Stimulated activated CD4-positive, alpha-beta T cell treated with anti-CD3 and anti-CD28 coated beads, Interleukin-2, amount 100 ng/mL, for 4 hours (primary cell): ENCODE measurements at places on chromosomes 7 and 10.
A peak's percentile ranks its signal among the peaks of the same experiment; 100 is the strongest.

- DNase-seq: no peak
Observed at GRCh38 chr10:63910806-63911205, 389.6 kb downstream of the REEP3 start.

DNA sequence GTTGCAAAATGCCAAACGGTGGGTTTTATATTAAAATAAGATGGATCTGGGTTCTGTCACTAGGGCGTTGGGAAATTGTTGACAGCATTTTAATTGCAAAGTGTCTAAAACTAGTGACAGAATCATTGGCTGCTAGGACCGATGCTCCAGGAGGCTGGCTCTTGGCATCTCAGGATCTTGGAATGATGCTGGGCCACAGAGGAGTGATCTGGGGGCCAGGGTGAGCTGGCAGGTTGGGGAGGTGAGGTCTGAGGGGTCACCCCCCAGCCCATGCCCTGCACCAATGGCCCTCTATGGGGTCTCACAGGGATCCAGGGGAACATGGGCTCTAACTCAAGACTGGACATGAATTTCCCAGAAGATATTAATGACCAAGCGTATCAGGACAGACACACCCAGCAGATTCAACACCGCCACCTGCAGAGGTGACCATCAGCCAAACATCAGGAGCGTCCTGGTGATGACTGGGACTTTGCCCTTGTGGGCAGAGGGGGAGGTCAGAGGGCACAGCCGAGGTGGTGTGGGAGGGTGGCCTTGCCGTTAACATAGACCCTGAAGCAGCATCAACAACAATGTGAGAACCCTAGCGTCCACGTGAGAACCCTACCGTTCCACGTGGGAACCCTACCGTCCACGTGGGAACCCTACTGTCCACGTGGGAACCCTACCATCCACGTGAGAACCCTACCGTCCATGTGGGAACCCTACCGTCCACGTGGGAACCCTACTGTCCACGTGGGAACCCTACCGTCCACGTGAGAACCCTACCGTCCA is 89.0 kb upstream of the PPP2R2D start:
- DNase-seq: no peak

DNA sequence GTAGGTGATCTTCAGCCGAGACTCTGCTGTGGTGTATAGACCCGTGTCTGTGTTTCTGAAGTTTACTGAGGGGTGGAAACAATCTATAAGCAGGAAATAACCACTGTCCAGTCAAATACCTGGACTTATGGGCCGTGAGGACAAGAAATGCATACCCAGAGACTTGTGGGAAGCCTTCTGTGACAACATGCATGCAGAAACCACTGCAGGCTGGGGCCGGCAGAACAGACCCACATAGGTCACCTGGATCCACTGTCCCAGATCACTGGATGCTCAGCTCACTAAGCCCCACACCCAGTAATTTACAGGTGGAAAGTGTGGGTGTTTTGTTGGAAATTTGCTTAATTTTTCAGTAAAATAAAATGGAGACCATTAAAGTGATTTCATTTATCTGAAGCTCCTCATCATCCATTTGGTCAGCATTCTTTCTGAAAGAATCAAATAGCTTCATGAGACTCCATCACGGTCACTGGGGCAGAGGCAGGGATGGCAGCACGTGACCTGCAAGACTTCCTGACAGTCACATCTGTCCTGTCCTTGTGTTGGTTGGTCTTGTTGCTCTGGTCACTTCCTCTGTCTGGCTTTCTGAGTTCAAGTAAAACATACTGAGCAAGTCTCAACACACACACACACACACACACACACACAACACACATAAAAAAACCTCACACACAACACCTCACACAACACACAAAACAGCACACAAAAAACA is 108.3 kb downstream of the TNS3 start:
- DNase-seq: no peak

- no peak for DNase-seq
Observed at GRCh38 chr10:101260764-101261481, 31.7 kb upstream of the LBX1 start.

- DNase-seq: peak; percentile 15
Observed at GRCh38 chr10:11795101-11795920, 27.8 kb upstream of the PROSER2 start.

GRCh38 chr10:114933588-114933987 is 4.4 kb upstream of the TRUB1 start:
- DNase-seq: no peak

DNA sequence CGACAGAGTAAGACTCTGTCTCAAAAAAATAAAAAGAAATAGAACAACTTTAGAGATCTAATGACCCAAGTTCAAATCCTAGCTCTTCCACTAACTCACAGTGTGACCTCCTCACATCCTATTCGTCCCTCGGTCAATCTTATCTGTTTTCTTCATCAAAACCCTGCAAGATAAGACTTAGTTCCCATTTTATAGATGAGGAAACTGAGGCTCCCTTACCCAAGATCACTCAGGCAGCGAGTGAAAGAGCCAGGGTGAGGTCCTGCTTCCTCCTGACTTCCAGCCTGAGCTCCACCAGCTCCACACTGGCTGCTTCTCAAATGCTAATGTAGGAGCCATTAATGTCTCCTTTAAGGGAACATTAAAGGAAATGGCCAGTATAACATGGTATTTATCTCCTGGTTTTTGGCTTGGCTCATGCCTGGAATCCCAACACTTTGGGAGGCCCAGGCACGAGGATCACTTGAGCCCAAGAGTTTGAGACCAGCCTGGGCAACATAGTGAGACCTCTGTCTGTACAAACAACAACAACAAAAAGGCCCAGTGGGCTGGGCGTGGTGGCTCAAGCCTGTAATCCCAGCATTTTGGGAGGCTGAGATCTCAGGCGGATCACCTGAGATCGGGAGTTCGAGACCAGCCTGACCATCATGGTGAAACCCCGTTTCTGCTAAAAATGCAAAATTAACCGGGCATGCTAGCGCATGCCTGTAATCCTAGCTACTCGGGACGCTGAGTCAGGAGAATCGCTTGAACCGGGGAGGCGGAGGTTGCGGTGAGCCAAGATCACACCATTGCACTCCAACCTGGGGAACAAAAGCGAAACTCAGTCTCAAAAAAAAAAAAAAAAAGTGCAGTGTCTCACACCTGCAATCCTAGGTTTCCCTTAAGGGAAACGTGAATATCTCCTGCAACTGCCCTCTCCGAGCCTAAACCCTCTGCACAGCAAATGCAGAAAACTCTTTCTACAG is 3.4 kb upstream of the RHBDD2 start:
- DNase-seq: no peak

DNA sequence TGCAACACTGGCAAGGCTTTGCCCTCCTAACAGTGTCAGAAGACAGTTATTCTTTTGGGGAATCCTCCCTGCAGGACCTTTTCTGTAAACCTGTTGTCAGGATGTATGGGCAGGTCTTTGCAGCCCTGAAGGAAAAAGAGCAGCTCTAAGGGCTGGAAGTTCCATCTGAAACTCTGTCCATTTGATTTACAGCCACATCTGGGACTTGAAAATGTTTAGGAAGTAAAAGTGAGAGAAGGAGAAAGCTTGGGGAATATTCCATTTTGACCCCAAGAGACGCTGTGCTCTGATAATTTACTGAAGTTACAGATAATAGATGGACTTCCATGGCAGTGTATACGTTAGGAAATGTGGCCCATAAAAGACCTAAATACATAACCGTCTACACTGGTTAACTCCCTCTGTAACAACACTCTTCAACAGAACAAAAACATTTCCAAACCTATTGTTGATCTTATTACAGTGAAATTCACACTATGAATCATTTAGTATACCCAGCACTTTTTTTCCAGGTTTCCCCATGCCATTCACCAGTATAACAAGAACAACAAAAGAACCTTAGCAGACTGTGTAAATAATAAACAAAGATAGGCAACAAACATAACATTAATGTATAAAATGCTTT is 89.1 kb downstream of the KIAA1549 start:
- DNase-seq: no peak
